Hematopoietic multipotent progenitor cell (in vitro differentiated cells): ENCODE measurements at places on chromosomes 3 and 15. TPM values are rescaled to one million over a fixed set of nuclear protein-coding genes. Genes with fewer than 3 reads are reported as not detected.

- no peak for DNase-seq
Measured at GRCh38 chr15:59420108-59420507, 17.9 kb upstream of the FAM81A start.

- no peak for DNase-seq
Measured at GRCh38 chr15:36484038-36484778, 95.2 kb upstream of the CDIN1 start.

GOLGA6B gene
- total RNA-seq = not detected

GP5 gene
- 0.27 TPM for total RNA-seq
